ENCODE measurements at places on chromosomes 5 and 9. TPM values are rescaled to one million over a fixed set of nuclear protein-coding genes. Genes with fewer than 3 reads are reported as not detected.

Gene MYMK
- total RNA-seq: not detected

Gene NFIB
- total RNA-seq: 10.0 TPM

Gene LCNL1
- 0.22 TPM for total RNA-seq

Gene TEX48
- not detected for total RNA-seq

Gene MVB12B
- total RNA-seq: 5.7 TPM

Gene CDKN2B-AS1
- total RNA-seq: not detected

Gene PLK2
- 34.3 TPM for total RNA-seq

Gene GFI1B
- 0.09 TPM for total RNA-seq

Gene SV2C
- not detected for total RNA-seq

Gene NR5A1
- total RNA-seq: 0.17 TPM

Gene NUTM2F
- total RNA-seq: not detected

Gene ALDH1A1
- 5,218 TPM for total RNA-seq

Gene SPEF2
- total RNA-seq: 1.8 TPM

Gene CCDC171
- 0.31 TPM for total RNA-seq

Gene PPP1R26
- total RNA-seq: 17.3 TPM

Gene NPR2
- 4.6 TPM for total RNA-seq

Gene KCNV2
- not detected for total RNA-seq

Gene PKN3
- 16.8 TPM for total RNA-seq

Gene PRDM12
- total RNA-seq: 0.32 TPM

Gene NKD2
- total RNA-seq: 25.5 TPM

Gene PCDHGC4
- not detected for total RNA-seq

Gene OTP
- total RNA-seq: 0.09 TPM

Gene PSD2
- 0.01 TPM for total RNA-seq

Gene ITGA2
- total RNA-seq: 10.3 TPM

Gene SCGB3A1
- not detected for total RNA-seq

Gene SLC26A2
- 46.0 TPM for total RNA-seq

Gene WDR38
- total RNA-seq: 0.14 TPM

Gene ACOT12
- total RNA-seq: not detected

Gene PDE4D
- 53.1 TPM for total RNA-seq

All from A549 treated with AZD2906 at 1 μM for 4 hours (cell line).